A549 treated with CORT108297 at 1 μM for 4 hours (cell line): ENCODE measurements at places on chromosomes 5 and 9. TPM values are rescaled to one million over a fixed set of nuclear protein-coding genes. Genes with fewer than 3 reads are reported as not detected.

IFNA21 gene
- not detected in 5 replicates for total RNA-seq

SLC25A25 gene
- total RNA-seq = 7.0 to 9.2 TPM (median 7.7 TPM) in 5 replicates

GFRA3 gene
- 0.08 to 0.14 TPM (median 0.12 TPM) in 4 of 5 replicates, not detected in the other for total RNA-seq

MAMDC2 gene
- total RNA-seq = 0.15 to 0.38 TPM (median 0.29 TPM) in 5 replicates

FOXD4L3 gene
- 0.06 to 0.18 TPM (median 0.06 TPM) in 3 of 5 replicates, not detected in the others for total RNA-seq

FAM151B gene
- 1.1 to 1.8 TPM (median 1.4 TPM) in 5 replicates for total RNA-seq

PLAC8L1 gene
- total RNA-seq = 0.16 to 0.47 TPM (median 0.24 TPM) in 4 of 5 replicates, not detected in the other

RFX3 gene
- total RNA-seq = 0.98 to 1.9 TPM (median 1.5 TPM) in 5 replicates

EQTN gene
- total RNA-seq = not detected in 5 replicates

TYRP1 gene
- 0.12 TPM in 1 of 5 replicates, not detected in the others for total RNA-seq

SLC27A4 gene
- 38.8 to 52.9 TPM (median 48.0 TPM) in 5 replicates for total RNA-seq

WHRN gene
- 4.3 to 8.3 TPM (median 7.8 TPM) in 5 replicates for total RNA-seq

ACTBL2 gene
- total RNA-seq = 0.03 to 0.06 TPM (median 0.03 TPM) in 3 of 5 replicates, not detected in the others

HTR1A gene
- not detected in 5 replicates for total RNA-seq

IL4 gene
- total RNA-seq = not detected in 5 replicates

MAP1B gene
- 31.8 to 47.2 TPM (median 37.3 TPM) in 5 replicates for total RNA-seq

TRPM6 gene
- total RNA-seq = 1.2 to 1.4 TPM (median 1.3 TPM) in 5 replicates

SPATA31E1 gene
- 0.03 TPM in 1 of 5 replicates, not detected in the others for total RNA-seq

IL13 gene
- total RNA-seq = 0.06 to 0.13 TPM in 2 of 5 replicates, not detected in the others

SLC1A3 gene
- 0.20 TPM in 1 of 5 replicates, not detected in the others for total RNA-seq

ORM2 gene
- total RNA-seq = not detected in 5 replicates

SPINK13 gene
- 0.10 TPM in 1 of 5 replicates, not detected in the others for total RNA-seq

EGFLAM gene
- 0.06 TPM in 1 of 5 replicates, not detected in the others for total RNA-seq

AQP7 gene
- total RNA-seq = 0.37 to 0.52 TPM (median 0.42 TPM) in 5 replicates

PCDHGB4 gene
- total RNA-seq = 0.70 to 1.0 TPM (median 0.98 TPM) in 5 replicates

ADRB2 gene
- 0.55 to 0.87 TPM (median 0.69 TPM) in 5 replicates for total RNA-seq

ADAMTS12 gene
- total RNA-seq = 6.1 to 9.2 TPM (median 7.2 TPM) in 5 replicates

NOL6 gene
- 55.7 to 69.2 TPM (median 65.0 TPM) in 5 replicates for total RNA-seq

GLRA1 gene
- total RNA-seq = not detected in 5 replicates

UBAC1 gene
- 28.0 to 37.2 TPM (median 34.0 TPM) in 5 replicates for total RNA-seq

FOXD4L5 gene
- total RNA-seq = 0.03 to 0.07 TPM (median 0.04 TPM) in 3 of 5 replicates, not detected in the others

GDA gene
- total RNA-seq = 0.95 to 1.6 TPM (median 1.2 TPM) in 5 replicates

FSTL4 gene
- 3.1 to 4.5 TPM (median 3.7 TPM) in 5 replicates for total RNA-seq

DNM1 gene
- 78.2 to 96.1 TPM (median 86.9 TPM) in 5 replicates for total RNA-seq

SPATA9 gene
- not detected in 5 replicates for total RNA-seq

RLN2 gene
- 0.18 to 0.34 TPM (median 0.20 TPM) in 3 of 5 replicates, not detected in the others for total RNA-seq

ENTREP1 gene
- 0.43 to 0.74 TPM (median 0.57 TPM) in 5 replicates for total RNA-seq

CERT1 gene
- 22.2 to 30.2 TPM (median 26.2 TPM) in 5 replicates for total RNA-seq
